Activated T-cell treated with anti-CD3 and anti-CD28 coated beads, Interleukin-2, amount 50 U/mL, for 72 hours (primary cell): ENCODE measurements at places on chromosomes 1 and 21.
A peak's percentile ranks its signal among the peaks of the same experiment; 100 is the strongest.

GRCh38 chr21:25467896-25468295 lies 139.4 kb downstream of the MRPL39 start:
- no peak overlapping the region for H3K4me3 ChIP-seq
- H3K27me3 ChIP-seq: no peaks in the 10 kb centered on the region
- H3K36me3 ChIP-seq: peaks cover 14% of the 10 kb centered on the region

DNA sequence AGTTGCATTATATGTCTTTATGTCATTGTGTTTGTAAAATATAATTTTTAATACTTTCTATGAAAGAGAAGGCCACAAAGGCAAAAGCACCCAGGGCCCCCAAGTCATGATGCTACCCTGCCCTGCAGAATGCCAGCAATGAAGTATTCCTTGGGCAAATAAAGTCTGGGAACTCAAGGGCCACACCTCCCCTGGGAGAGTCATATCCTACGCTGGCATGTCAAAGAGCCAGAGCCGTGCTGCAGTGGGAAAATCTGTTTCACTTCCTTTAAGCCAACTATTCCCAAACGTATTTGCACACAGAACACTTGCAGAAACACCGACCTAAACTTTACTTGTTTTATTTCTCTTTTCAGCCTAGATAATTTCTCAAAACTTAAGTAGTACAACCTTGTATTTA lies 98.4 kb upstream of the KAZN start:
- H3K36me3 ChIP-seq: no peaks in the 10 kb centered on the region
- DNase-seq: no peak
- no peak overlapping the region for H3K27ac ChIP-seq
- H3K27me3 ChIP-seq: peaks cover 7% of the 10 kb centered on the region
- no peak overlapping the region for H3K4me3 ChIP-seq

DNA sequence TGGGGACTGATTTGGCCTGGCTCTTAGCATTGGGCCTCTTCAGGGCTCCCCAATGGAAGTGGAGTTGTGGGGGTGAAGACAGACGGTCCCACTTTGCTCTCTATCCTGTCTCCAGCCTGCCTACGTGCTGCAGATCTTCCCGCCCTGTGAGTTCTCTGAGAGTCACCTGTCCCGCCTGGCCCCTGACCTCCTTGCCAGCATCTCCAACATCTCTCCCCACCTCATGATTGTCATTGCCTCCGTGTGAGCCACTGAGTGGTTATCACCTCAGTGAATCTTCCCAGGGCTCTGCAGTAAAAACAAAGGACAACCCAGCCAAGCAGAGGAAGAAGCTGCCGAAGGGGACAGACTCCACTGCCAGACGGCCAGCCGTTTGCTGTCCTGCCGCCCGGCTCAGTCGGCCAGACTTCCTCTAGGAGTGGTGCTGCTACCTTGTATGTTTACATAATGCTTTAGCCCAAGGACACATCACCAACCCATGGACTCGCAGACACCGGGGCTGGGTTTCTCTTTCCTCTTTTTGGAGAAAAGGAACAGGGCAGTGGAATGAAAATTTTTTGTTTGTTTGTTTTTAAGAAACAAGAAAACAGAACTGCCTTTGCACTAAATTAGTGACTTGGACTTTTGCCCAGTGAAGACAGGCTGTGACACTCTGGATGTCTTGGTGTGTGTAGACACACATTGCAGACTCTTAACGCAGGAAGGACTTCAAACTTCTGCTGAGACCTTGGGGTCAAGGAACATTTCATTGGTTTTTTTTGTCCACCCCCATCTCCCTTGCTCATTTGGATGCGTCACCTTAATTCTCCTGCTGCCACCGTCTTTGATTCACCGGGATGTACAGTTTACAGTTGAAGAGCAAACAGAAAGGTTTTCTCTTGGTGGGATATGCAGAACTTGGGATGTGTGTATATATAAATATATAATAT lies 36.5 kb downstream of the ZBTB17 start:
- H3K36me3 ChIP-seq: peaks cover 14% of the 10 kb centered on the region
- peaks cover 23% of the 10 kb centered on the region for H3K4me1 ChIP-seq
- no peak overlapping the region for H3K4me3 ChIP-seq
- no peaks in the 10 kb centered on the region for H3K27me3 ChIP-seq
- no peak for DNase-seq
- peak overlapping the region; percentile 77 for H3K27ac ChIP-seq

DNA sequence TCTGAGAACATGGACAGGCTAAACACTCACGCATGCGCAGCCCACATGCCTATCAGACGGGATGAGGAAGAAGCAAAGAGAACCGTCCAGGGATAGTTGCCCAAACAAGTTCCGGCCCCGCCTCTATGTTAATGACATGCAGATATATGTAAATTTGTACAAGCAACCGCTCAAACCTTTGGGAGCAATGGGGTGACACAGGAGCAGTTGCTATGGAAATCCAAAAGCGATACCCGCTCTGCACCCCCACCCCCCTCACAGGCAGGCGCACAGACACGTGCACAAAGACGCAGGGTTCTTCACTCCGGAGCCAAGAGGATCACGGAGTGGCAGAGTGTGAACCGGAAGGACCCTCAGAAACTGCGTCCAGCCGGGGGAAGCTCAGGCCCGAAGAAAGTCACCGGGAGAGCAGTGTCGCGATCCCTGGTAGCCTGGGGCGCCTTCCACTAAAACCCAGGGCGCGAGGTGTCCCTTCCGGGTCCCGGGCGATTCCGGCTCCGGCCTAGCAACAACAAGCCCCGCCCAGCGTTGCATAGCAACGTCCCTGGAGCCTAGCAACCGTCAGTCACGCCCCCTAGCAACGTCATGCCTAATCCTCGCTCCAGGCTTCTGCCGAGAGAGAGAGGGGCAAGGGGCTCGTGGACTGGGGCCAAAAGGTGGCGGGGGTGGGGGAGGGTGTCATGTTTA lies 24.1 kb upstream of the ADGRB2 start:
- peaks cover 9% of the 10 kb centered on the region for H3K4me1 ChIP-seq
- peak overlapping the region; percentile 89 for H3K4me3 ChIP-seq
- H3K27ac ChIP-seq: peak overlapping the region; percentile 77

GRCh38 chr1:201945863-201946223 lies 505 bp downstream of the LMOD1 start:
- peak overlapping the region; percentile 74 for H3K4me3 ChIP-seq
- peaks cover 19% of the 10 kb centered on the region for H3K4me1 ChIP-seq
- no peaks in the 10 kb centered on the region for H3K36me3 ChIP-seq
- H3K27me3 ChIP-seq: peaks cover 37% of the 10 kb centered on the region
- DNase-seq: no peak

- DNase-seq: no peak
- H3K4me3 ChIP-seq: no peak overlapping the region
- no peaks in the 10 kb centered on the region for H3K27me3 ChIP-seq
- H3K4me1 ChIP-seq: peaks cover 13% of the 10 kb centered on the region
- H3K27ac ChIP-seq: peak overlapping the region; percentile 10
- peaks cover 16% of the 10 kb centered on the region for H3K36me3 ChIP-seq
Observed at GRCh38 chr1:43668956-43669355, 19.0 kb downstream of the KDM4A start.
